ENCODE measurements at places on chromosomes 12 and 14.

DNA sequence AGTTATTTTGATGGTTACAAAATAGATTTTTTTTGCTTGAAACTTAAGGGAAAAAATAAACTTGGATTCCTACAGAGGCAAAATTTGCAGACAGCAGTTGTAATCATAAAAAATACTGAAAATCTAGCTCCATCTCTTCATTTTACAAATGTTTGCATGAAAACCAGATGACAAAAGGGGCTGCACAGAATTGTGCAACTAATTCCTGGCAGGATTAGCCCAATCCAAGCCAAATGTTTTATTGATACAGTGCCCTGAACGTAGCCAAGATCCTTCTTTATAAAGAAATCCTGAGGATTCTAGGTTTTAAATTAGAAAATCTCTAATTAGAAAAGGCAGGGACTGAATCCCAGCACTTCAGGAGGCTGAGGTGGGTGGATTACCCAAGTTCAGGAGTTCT is 356.4 kb upstream of the SEL1L start:
- no peaks in the 10 kb centered on the region for H3K27me3 ChIP-seq
- no peaks in the 10 kb centered on the region for H3K36me3 ChIP-seq

DNA sequence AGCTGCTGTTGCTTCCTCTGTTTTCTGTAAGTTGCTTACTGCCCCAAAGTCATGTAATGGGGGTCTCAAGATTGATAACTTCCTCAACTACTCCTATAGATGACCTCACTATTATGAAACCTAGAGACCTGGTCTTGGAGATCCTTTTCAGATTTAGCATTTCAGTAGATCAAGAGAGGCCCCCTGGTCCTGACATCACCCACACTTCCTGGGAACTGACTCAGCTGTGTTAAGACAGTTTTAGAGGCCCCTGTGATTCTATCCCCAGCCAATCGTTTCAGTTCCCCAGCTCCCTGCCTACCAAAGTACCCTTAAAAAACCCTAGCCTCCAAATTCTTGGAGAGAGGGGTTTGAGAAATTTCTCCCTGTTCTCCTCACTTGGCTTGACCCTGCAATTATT is 9.2 kb upstream of the ARG2 start:
- no peak for DNase-seq
- no peak overlapping the region for H3K4me3 ChIP-seq
- H3K4me1 ChIP-seq: no peaks in the 10 kb centered on the region
- no peaks in the 10 kb centered on the region for H3K36me3 ChIP-seq

- no peaks in the 10 kb centered on the region for H3K4me1 ChIP-seq
- H3K36me3 ChIP-seq: no peaks in the 10 kb centered on the region
- no peak for DNase-seq
- no peaks in the 10 kb centered on the region for H3K27me3 ChIP-seq
- no peak overlapping the region for H3K4me3 ChIP-seq
These were observed 377.1 kb downstream of the SLC16A7 start for GRCh38 chr12:59972905-59973304.

GRCh38 chr12:9725213-9725870 is 7.6 kb downstream of the CLECL1 start:
- no peak overlapping the region for H3K4me3 ChIP-seq
- peaks cover 7% of the 10 kb centered on the region for H3K4me1 ChIP-seq
- H3K27me3 ChIP-seq: no peaks in the 10 kb centered on the region
- DNase-seq: no peak
- H3K36me3 ChIP-seq: no peaks in the 10 kb centered on the region
- no peak overlapping the region for H3K27ac ChIP-seq

DNA sequence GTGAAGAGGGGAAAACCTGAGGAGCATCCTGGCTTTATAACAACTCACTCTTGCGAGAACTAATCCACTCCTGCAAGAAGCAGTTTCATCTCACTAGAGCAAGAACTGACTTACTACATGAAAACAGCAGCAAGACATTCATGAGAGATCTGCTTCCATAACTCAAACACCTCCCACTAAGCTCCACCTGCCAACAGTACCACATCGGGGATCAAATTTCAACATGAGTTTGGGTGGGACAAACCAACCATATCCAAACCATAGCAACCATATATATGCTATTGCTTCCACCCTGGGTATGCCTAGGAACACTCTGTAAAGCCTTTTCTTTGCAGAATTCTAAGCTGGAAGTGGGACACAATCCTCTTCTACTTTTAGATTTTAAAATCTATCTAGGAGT is 13.9 kb upstream of the AVPR1A start:
- H3K4me3 ChIP-seq: no peak overlapping the region
- no peak overlapping the region for H3K27ac ChIP-seq
- H3K27me3 ChIP-seq: peaks cover 4% of the 10 kb centered on the region
- H3K4me1 ChIP-seq: no peaks in the 10 kb centered on the region
- no peaks in the 10 kb centered on the region for H3K36me3 ChIP-seq
- no peak for DNase-seq

DNA sequence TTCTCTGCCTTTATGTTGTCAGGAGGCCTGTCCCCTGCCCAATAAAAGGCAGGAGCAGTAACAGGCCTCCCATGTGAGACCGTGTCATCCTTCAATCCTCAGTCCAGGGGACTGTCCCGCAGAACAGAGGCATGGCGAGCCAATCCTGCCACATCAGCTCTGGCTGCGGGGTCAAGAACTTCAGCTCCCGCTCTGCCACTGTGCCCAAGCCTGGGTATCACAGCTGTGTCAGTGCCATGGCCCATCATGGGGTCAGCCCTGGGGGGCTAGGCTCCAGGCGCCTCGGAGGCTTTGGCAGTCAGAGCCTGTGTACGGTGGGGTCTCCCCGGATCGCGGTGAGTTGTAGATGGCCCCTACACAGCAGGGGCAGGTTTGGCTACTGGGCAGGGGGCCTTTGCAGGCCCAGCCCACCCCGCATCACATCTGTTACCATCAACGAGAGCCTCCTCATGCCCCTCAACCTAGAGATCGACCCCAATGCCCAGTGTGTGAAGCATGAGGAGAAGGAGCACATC is 19.9 kb upstream of the KRT83 start:
- no peak overlapping the region for H3K4me3 ChIP-seq
- no peaks in the 10 kb centered on the region for H3K36me3 ChIP-seq
- no peak for DNase-seq
- no peaks in the 10 kb centered on the region for H3K27me3 ChIP-seq
- H3K4me1 ChIP-seq: peaks cover 4% of the 10 kb centered on the region

- H3K36me3 ChIP-seq: no peaks in the 10 kb centered on the region
- H3K4me1 ChIP-seq: peaks cover 7% of the 10 kb centered on the region
- no peaks in the 10 kb centered on the region for H3K27me3 ChIP-seq
- no peak overlapping the region for H3K27ac ChIP-seq
These were observed 15.6 kb downstream of the CLECL1 start for GRCh38 chr12:9717070-9717925.

DNA sequence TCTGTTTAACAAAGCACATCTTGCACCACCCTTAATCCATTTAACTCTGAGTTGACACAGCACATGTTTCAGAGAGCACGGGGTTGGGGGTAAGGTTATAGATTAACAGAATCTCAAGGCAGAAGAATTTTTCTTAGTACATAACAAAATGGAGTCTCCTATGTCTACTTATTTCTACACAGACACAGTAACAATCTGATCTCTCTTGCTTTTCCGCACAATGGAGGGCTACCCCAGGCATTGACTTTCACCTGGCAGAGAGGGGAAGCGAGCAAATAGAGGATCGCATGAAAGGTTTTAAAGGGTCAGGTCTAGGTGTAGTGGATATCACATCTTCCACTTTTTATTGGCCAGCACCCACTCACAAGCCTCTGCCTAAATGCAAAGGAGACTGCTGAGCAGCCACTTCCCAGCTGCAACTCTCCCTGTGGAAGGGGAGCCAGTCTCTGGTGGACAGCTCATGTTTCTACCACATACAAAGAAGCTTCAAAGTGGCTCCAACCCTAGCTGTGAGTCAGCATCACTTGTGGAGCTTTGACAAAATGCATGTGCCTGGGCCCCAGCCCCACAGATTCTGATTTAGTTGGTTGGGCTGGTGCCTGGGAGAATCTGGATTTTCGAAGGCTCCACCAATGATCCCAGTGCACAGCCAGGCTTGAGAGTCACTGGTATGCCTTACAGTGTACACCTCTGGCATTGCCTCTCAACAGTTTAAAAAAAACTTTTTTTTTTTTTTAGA is 7.2 kb upstream of the FNTB start:
- no peaks in the 10 kb centered on the region for H3K36me3 ChIP-seq
- no peak overlapping the region for H3K4me3 ChIP-seq
- no peak for DNase-seq
- peaks cover 4% of the 10 kb centered on the region for H3K4me1 ChIP-seq

DNA sequence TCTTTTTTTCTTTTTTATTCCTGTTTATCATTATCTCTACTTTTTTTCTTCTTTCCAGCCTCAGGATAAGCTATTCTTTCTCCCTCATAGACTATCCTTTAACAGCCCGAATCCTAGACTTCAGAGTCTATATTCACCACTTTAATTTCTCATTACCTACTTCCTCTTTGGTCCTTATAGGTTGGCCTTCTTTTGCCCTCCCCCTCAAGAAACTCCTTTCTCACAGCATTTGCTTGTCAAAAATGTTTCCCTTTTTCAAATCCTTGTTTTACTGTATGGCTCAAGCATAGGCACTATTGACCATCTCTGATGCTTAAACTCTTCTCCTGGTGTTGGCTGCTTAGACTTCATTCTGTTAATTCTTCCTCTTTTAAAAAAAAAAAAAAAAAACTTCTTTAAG is 52.5 kb downstream of the KIAA0586 start:
- no peak for DNase-seq
- no peak overlapping the region for H3K27ac ChIP-seq
- H3K4me3 ChIP-seq: no peak overlapping the region
- no peaks in the 10 kb centered on the region for H3K4me1 ChIP-seq

DNA sequence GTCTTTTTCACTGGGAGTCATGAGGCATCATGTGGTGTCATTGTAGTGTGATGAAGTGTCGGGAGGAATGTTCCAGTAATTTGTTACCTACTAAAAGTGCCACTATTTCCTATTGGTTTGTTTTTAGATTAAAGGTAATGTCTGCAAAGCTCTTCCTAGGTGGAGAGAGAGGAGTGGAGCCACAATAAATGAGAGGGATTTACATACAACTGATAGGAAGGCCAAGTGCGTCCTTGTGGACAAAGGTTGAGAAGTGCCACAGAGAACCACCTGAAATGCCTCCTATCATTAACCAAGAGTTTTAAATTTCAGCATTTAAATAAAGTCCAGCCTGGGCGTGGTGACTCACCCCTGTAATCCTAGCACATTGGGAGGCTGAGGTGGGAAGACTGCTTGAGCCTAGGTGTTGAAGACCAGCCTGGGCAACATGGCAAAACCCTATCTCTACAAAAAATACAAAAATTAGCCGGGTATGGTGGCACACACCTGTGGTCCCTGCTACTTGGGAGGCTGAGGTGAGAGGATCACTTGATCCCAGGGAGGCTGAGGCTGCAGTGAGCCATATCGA is 2.5 kb upstream of the SNX6 start:
- DNase-seq: no peak
- H3K27ac ChIP-seq: no peak overlapping the region
- peaks cover 26% of the 10 kb centered on the region for H3K4me1 ChIP-seq
- H3K36me3 ChIP-seq: no peaks in the 10 kb centered on the region

DNA sequence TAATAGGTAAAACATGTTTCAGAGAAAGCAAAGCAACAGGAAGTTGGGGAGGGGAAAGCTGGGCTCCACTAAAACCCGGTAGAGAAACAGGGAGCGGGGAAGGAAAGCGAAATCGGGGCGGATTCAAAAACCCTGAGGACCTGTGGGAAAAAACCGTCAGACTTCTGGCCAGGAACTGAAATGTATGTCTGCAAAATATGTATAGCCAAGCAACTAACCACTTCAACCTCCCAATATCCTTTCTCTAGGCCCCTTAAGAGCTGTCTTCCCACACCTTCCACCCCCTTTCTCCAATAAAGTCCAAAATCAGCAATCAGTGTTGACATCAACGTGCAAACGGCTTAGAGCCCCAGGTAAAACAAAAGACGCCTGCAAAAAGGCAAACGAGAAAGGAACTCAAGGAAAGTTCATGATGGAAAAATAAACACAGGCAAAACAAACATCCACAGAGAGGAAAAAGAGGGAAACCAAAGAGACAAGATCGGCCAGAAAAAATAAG is 32.8 kb downstream of the SIX1 start:
- DNase-seq: no peak
- no peak overlapping the region for H3K27ac ChIP-seq
- peaks cover 6% of the 10 kb centered on the region for H3K4me1 ChIP-seq

DNA sequence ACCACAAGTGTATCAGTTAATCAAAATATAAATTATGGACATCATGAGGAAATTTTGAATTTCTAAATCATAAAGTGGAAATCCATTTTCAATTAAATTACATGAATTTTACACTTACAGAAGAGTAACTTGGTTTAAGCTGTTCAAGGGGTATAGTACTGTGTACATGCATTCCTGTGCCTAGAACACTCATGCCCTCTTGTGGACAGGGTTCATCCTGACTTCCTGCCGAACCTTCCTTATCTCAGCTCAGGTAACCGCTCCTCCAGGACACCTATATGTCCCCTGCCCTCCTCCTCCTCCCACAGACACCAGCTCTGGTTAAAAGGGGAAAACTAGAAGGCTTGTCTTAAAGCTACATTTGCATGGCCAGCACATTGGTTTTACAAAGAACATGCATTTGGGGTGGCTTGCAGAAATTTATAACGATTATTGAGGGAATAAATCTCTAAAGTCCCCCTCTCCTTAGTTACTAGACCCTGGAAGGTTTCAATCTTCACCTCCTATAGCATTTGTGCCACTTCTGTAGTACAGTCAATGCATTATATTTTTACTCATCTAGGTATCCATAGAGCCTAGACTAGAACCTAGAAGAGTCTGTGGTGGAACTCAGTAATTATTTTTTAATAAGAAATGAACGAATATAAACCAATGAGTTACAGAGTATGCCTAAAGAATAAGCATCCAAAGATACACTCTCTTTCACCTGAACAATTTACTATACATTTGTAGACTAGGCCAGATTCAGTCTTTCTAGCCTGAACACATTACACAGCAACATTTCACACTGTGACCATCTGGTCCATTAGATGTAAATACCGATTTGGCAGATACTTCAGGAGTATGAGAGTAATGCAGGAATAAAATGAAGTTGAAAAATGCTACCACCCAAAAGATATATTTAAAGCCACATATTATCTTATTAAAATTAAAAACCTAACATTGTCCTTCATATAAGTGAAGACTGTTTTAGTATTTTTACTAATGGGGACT is 345.6 kb downstream of the PAWR start:
- no peaks in the 10 kb centered on the region for H3K27me3 ChIP-seq
- H3K4me3 ChIP-seq: no peak overlapping the region
- no peaks in the 10 kb centered on the region for H3K4me1 ChIP-seq
- no peak overlapping the region for H3K27ac ChIP-seq

Data from left lung (tissue), 14 donors.